ENCODE measurements at places on chromosomes 2 and 18.

DNA sequence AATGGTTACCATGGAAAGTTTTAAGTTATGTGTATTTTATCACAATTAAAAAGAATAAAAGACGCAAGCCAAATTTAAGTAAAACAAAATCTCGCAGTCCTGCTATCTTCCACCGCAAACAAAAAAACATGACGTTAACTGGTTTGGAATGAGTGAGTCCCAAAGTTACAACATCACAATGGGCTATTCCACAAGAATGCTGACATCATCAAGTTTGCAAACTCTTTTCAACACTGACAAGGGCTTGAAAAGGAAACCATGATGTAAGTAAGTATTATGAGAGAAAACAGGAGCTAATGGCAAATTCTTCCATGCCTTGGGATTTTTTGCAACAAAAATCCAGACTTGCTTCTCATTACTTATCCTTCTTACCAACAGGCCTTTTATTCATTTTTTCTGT, 31.1 kb downstream of the SIGLEC15 start:
- no peak for DNase-seq

DNA sequence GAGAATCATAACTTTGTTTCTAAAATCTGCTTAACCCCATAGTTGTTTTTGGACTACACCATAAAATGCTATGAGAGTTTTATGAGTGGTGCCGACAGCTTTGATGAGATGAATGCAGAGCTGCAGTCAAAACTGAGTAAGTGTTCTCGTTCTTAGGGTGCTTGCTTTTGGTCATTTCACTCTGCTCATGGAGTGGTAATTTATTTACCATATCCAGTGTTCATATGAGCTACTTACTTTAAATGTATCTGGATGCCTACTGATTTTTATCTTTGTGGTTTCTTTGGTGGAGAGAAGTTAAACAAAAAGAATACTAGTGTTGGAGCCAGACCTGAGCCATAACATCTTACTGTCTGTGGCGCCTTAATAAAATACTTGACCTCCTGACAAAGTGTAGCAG, 16.4 kb downstream of the NDC80 start:
- DNase-seq = no peak

- no peak for DNase-seq
Measured at GRCh38 chr18:64402636-64403035, 253.7 kb upstream of the LINC00305 start.

DNA sequence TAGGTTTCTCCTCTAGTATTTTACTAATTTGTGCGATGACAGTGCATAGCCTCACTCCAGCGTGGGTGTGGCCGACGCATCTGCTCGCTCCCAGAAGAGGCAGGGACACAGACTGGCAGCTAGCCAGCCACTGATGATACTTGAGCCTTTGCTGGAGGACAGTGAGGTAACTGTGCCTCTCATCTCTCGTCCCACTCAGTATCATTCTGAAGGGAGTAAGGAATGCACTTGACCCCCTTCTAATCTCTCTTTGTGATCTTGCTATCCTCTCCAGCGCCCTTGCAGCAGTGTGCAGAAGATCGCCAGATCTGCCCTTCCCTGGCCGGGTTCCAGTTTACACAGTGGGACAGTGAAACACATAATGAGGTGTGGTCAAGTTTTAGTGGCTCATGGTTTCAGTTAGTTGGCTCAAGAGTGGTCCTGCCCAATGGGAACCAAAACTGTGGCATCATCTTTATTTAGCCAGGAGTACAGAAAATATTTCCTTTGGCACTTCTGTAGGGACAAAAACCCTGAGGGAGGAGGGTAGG, 17.5 kb downstream of the NCAPH start:
- no peak for DNase-seq

GRCh38 chr2:27651056-27651455, 12.4 kb downstream of the SUPT7L start:
- DNase-seq = no peak
